ENCODE measurements at places on chromosomes 11 and 22.

GRCh38 chr22:49087198-49087597 is 740.5 kb downstream of the BRD1 start:
- DNase-seq: no peak

- no peak for DNase-seq
Measured at GRCh38 chr22:35204807-35205775, 52.2 kb upstream of the HMGXB4 start.

- DNase-seq: no peak
Measured at GRCh38 chr11:34464591-34465051, 25.9 kb downstream of the CAT start.

GRCh38 chr11:113043698-113044097 is 82.5 kb downstream of the NCAM1 start:
- no peak for DNase-seq

- DNase-seq: no peak
Measured at GRCh38 chr11:776561-777287, 563 bp downstream of the GATD1 start.

GRCh38 chr22:25987948-25988347 is 181.3 kb upstream of the SEZ6L start:
- no peak for DNase-seq
